Stimulated activated CD4-positive, alpha-beta T cell treated with anti-CD3 and anti-CD28 coated beads, Interleukin-4, amount 100 ng/mL, for 24 hours (primary cell): ENCODE measurements at places on chromosomes 1 and 21.

DNA sequence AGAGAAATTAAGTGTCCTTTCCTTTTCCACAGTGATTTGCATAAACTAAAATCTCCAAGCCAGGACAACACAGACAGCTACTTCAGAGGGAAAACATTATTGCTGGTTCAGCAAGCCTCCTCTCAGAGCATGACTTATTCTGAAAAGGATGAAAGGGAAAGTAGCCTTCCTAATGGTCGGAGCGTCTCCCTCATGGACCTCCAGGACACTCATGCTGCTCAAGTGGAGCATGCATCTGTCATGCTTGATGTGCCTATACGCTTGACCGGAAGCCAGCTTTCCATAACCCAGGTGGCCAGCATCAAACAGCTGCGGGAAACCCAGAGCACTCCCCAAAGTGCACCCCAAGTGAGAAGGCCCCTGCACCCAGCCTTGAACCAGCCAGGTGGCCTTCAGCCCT lies 39.1 kb downstream of the CLEC20A start:
- DNase-seq, result no peak

GRCh38 chr21:45253633-45254459 lies 33.8 kb downstream of the POFUT2 start:
- no peak for DNase-seq

GRCh38 chr1:230091473-230092231 lies 24.6 kb downstream of the GALNT2 start:
- DNase-seq, result no peak

GRCh38 chr1:154295408-154296235 lies 23.2 kb downstream of the HAX1 start:
- no peak for DNase-seq

DNA sequence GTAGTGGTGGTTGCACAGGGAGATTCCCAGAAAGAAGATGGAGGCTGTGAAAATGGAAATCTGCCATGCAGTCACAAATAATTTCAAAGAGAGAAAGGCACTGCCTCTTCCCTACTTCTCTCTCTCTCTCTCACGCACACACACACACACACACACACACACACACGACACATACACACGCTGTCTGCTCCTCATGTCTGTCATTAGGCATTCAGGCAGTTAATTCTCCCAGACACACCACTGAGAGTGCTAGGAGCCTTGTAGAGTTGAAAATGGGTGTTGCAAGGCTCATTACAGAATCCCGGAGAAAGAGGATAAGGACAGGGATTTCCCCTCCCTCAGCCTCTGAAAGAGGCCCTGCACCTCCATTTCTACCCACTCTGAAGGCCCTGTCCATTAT lies 47.8 kb upstream of the LRRN2 start:
- no peak for DNase-seq
